ENCODE measurements at places on chromosomes 3 and 15.
A peak's percentile ranks its signal among the peaks of the same experiment; 100 is the strongest.

- no peak for DNase-seq
Measured at GRCh38 chr3:167473863-167474262, at the start of gene SERPINI2. Gene SERPINI2 (minus strand): TSS chr3:167474042. CDS start chr3:167471834, 2,208 bp downstream.

- DNase-seq, result no peak
Measured at GRCh38 chr3:18238746-18239331, 186.3 kb downstream of the SATB1 start.

- DNase-seq, result no peak
Measured at GRCh38 chr15:71117714-71118305, 2.5 kb downstream of the THSD4 start.

DNA sequence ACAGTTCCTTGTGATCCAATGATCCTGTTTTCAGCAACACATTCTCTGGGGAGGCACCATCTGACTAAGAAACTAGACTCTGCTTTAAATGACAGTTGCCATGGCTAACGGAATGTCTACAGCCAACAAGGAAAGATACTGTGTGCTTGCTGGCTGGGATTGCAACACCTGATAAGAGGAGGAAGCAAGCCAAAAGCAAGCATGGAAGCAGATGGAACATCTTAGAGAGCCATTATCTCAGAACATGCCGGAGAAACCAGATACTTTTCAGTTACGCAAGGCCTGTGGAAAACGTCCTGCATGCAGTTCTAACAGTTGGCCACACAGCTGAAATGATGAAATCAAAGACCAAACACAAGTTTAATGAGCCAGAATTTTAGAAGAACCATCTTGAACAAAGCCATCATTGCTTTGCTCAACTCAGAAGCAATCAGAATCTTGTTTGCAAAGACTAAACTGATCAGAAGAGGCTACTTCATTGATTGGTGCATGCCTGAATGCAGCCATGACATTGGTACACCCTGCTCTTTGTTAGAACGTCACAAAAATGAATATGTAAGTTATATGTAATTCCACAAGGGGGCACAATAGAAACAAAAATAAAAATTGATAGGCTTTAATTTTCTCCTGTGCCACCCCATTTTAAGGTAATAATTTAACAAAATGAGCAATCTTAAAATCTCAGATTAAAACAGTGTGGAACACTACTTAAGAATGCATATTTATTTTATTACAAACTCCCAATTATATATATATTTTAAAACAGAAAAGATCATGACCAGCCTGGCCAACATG, 50.8 kb downstream of the GXYLT2 start:
- no peak for DNase-seq

DNA sequence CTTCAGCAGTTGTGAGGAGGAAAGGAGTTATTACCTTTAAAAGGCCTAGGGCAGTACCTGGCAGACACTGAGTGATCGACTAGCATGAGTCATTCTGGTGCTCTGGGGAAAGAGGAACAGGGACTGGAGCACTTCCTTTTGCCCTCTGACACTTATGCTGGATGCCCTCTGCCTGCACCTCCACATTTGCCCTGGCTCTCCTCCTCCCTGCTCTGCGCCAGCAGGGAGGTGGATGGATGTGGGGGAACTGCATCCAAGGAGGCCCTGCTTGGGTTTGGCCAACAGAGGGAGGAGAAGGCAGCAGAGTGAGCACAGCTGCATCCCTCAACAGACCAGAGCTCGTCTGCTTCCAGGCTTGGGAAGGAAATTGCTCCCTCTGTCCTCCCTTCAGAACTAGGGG, 75.0 kb downstream of the SEMA5B start:
- DNase-seq, result peak; percentile 34

GRCh38 chr3:129005526-129006303, 4.6 kb downstream of the EFCC1 start:
- no peak for DNase-seq

GRCh38 chr3:31157047-31157694, 262.7 kb upstream of the GADL1 start:
- DNase-seq, result no peak

DNA sequence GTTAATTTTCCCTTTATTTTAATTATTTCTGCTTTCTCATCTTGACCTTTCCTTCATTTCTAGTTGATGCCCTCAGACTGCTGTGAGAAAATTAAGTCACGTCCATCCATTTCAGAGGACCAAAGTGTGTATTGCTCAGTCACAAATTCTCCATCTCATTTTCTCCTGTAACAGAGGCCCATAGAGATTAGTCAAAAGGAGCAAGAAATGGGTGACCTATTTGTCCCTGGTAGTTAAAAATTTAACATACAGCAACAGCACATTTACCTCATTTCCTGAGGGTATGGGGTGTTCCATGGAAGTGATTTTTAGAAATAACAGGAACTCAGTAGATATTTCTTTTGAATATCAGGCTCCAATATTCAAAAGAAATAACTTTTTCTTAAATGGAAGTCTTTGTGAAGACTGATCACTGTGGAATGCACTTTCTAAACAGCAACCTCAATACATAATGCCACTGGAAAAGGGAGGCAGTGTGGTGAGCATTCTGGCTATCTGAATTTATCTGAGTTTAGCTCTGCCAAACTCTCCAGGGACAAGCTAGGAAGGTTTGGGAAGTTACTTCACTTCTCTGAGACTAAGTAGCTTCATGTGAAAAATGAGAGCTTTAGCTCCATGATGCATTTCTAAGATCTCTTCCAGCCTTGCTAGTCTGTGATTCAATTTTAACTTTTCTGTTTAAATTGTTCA, 808.2 kb downstream of the SQOR start:
- DNase-seq, result no peak
